Erythroblast (primary cell): ENCODE measurements at places on chromosomes 2 and 18.

DNA sequence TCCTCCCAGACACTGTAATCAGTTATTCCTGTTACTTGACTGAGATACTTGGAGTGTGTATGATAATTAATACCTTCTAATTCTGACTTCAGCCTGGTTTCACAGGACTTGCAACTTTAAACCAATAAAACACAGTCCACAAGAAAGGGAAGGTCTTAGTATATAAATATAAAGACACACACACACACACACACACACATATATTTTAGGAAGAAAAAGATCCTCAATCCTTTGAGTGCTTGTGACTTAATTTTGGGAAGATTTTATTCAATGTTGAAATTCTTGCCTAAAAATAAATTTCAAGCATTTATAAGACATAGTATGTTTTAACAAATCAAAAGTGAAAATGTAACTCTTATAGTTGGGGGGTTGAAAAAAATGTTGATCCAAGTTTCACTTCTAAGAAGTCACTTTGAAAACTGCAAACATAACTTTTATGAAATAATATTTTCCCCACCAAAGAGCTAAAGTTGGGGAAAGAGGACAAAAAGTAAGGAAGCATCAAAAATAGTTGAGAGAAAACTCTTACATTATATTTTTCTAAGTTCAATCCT lies 824 bp upstream of the VPS54 start:
- DNase-seq: no peak

DNA sequence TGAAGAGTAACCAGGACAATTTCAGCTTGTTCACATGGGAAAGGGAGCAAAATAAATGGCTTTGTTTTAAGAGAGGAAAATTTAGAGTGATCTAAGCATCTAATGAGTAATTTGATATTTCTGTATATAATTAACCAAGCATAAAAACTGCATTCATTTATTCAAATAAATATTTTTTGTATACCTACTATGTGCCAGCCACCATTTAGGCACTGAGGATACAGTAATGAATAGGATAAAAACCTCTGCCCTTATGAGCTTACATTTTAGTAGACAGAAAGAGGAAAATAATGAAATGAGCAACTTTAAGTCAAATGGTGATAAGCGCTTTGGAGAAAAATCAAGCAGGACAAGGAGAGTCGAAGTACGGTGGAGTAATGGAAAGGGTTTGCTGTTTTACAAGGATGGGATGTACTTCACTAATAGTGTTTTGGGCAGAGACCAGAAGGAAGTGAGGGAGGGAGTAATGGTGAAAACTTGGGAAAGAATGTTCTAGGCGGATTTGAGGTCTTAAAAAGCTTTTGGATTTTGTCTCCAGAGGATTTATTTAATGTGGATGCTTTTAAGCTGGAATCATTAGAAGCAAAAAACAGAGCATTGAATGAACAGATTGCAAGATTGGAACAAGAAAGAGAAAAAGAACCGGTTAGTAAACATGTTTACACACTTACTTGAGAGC lies 17.4 kb downstream of the NDC80 start:
- DNase-seq: no peak

GRCh38 chr2:32758232-32758631 lies 130.4 kb downstream of the TTC27 start:
- DNase-seq: no peak

DNA sequence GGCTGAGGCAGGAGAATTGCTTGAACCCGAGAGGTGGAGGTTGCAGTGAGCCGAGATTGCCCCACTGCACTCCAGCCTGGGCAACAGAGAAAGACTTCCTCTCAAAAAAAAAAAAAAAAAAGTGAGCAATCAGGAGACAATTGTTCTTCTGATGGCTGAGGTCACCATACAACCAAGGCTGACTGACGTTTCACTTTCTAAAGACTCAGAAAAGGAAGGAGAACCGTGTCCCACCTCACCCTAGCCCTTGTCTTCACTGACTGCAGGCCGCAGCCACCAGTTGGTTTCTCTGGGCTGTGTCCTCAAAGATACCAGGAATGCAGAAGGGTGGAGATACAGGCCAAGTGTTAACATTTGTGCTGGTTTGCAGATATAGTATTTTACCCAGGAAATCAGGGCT lies 7.7 kb upstream of the SLC35F6 start:
- DNase-seq: no peak

DNA sequence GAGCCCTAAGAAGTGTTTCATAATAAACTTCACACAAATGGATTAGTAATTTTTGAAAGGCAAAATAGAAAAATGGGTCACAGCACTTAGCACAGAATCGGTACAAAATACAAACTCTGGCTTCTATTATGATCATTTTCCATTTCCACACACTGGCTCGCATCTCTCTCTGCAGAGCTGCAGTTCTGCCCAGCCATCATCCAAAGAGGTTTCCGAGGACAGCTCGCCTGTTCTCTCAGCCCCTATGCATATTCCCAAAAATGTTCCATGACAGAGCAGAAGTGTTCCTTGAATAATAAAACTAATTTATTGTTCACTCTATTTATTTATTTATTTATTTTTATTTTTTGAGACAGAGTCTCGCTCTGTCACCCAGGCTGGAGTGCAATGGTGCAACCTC lies 115.6 kb downstream of the AP1S3 start:
- no peak for DNase-seq

DNA sequence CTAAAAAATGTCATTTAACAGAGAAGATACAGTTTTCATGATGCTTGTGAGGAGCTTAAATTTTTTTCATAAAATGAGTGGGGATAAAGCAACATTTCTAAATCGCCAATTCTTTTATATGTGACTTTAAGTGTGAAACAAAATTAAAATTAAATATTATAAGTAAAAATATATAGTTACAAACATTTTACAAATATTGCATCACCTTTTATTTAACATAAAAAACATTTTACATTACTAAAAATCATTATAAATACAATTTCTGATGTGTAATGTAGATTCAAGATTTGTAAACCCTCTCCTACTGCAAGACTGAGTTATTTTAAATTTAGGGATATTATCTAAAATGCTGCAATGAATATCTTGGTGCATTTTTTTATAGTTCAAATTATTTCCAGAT lies 44.4 kb upstream of the GATA6 start:
- no peak for DNase-seq

- no peak for DNase-seq
These were observed 226.3 kb downstream of the SH3RF3 start for GRCh38 chr2:109355192-109355843.

DNA sequence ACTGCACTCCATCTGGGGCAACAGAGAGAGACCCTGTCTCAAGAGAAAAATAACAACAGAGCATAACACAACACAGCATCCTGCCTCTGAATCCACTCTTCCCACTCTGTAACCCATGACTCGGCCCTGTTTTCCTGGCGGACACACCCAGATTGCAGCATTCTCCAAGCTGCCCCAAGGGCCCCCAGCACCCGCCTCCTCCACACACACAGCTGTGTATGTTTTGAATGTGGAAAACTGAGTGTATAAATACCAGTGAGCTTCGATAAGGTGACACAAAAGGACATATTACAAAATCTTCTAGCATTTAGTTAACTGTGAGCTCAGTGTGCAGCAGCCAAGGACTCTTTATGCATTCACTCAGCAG lies 13.0 kb downstream of the IMPA2 start:
- no peak for DNase-seq

- peak; percentile 34 for DNase-seq
These were observed 19.8 kb downstream of the TET3 start for GRCh38 chr2:74004212-74005182.

DNA sequence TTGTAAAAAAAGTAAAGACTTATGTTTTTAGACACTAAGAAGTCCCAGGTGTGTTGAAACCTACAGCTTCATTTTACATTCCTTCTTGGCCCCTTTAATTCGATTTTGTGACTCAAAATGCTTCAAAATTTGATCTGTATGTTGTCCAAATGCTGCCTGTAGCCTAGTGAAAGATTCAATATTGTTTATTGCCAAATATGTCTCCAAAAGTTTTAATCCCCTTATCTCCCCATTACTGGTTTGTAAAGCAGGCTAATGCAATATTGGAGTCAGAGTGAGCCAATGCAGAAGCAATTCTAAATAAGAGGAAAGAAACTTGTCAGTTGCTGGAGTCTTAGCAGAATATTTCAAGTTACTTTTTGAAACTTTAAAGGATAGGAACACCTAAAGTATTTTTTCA lies 287.0 kb upstream of the ZC3H15 start:
- no peak for DNase-seq

DNA sequence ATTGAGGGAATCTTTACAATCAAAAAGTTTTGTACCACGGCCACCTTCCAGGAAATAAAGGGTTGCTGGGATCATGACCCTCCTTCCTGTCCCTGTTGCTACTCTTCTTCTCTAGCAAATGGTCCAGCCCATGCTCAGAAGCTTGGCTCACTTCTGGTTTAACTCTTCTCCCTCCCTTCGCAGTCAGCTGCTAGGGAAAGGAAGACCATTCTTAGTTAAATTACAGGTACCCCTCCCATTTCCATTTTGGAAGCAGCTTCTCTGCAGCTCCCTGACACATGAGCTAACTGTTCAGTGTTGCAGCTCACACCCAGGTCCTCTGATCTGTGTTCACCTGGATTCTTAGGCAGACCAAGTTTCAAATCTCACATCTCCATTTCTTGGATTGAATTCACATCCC lies 100.3 kb downstream of the DOCK10 start:
- no peak for DNase-seq

- DNase-seq: no peak
These were observed 73.3 kb downstream of the NAB1 start for GRCh38 chr2:190722061-190722759.

DNA sequence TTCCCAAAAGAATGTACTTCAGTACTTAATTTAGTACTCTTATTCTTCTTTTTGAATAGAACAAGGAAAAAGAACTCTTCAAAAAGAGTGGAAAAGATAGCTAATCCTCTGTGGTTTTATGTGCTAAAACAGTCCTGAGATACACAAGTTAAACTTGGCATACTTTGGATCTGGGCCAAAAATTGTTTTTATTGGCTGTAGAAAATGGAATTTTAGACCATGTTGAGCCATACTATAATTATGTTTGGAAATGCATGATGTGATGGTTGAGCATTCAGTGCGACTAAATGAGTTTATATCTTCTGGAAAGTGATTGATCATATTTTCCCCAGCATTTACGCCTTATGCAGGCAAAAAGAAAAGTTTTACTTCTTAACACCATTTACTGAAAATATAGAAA lies 18.0 kb upstream of the PDE1A start:
- no peak for DNase-seq

DNA sequence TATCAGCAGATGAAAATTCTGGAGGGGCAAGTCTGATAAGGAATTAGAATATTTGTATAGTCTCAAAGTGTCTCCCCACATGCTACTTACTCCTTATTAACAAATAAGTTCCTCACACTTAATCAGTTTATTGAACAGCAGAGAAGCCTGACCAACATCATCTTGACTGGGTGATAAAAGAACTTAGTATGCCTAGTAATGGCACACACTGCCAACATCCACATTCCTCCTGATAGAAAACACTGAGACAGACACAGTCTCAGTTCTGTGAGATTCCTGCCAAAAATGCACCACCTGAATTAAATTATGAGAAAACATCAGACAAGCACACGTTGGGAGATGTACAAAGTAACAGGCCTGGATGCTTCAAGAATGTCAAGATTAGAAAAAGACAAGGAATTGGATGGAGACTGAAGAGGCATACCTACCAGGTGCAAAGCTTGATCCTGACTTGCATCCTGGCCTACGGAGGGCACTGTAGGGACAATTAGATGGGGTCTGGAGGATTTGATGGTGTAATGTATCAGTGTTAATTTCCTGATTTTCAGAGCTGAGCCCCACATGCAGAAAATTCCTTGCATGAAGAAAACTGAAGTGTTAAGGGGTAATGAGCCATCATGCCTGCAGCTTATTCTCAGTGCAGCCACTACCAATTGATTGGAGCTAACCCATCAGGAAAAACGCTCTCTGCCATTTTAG lies 200.4 kb upstream of the SH3BP4 start:
- DNase-seq: no peak

- DNase-seq: no peak
These were observed 195.6 kb downstream of the AGAP1 start for GRCh38 chr2:235689427-235689853.

GRCh38 chr18:22838639-22839277 lies 94.4 kb upstream of the RBBP8 start:
- DNase-seq: no peak

DNA sequence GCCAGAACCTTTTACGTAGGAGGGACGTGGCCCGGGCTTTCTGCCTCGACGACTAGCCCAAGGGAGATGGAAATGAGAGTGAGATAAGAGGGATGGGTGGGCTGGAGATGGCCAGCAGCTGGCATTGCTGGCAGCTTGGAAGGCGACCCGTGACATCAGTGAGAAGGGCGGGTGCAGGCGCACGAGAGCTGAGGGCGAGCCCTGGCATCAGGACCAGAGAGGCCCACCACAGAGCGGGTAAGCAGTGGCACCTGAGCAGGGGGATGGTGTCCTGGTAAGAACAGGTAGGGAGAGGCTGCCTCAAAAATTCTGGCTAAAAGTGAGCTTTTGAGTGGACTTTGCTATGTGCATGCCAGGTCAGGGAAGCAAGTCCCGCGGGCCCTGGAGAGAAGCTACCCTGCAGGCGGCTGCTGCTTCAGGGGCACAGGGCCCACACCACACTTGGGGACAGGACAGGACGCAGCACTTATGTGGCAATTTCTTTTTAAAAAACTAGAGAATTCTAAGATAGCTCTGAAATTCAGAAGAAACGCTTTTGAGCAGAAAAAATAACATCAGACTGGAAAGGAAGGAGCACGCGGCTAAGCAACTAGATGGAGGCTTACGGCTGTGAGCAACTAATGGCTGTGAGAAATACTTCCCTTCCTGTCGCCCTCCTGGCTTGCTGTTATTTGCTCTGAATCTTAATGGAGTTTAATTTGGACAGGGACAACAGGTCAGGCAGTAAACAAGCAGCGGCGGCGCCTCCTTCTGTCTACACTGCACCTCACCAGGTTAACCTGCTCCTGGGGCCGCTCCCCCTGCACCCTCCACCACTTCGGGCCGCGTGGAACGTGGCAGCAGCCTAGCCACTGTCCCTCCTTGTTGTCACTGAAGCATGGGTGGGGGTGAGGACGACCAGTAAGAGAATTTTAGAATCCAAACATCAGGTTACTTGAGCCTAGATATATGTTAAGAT lies 20.5 kb downstream of the THAP4 start:
- DNase-seq: no peak

GRCh38 chr2:140270224-140270623 lies 1490.0 kb upstream of the NXPH2 start:
- DNase-seq: no peak

- peak; percentile 7 for DNase-seq
These were observed 59.1 kb downstream of the MAP3K20 start for GRCh38 chr2:173134703-173135102.

DNA sequence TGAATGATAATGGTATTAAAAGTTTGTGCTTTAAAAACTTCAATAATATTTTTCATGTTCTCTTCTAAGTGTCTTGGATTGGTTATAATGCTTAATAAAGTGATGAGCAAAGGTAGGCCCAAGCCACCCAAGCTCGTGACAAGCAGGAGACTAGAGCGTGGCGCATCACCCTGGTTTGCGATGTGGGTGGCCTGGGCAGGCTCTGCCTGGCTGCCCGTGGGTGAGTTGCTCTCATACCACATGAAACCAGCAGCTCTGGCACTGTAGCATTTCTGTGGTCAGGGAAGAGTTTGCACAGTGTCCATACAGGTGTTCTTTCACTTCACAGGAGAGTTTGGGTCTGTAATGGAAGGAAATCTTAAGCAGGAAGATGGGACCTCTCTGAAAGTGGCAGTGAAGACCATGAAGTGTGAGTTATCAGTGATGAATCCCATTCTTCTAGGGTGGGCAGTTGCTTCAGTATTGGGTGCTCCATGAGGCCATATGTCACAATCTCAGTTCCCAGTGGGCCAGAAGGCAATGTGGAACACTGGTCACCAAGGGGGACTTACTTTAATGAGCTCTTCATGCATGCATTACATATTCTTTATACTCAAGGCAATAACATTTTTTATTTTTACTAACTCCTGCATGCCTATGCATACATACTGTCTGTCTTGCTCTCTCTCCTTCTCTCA lies 51.4 kb upstream of the TMEM87B start:
- DNase-seq: no peak
